Activated CD8-positive, alpha-beta memory T cell treated with anti-CD3 and anti-CD28 coated beads for 4 hours (primary cell): ENCODE measurements at places on chromosomes 1 and 21.

GRCh38 chr21:31501926-31502325 is 157.6 kb upstream of the SOD1 start:
- DNase-seq: no peak

GRCh38 chr1:168301664-168302320 is 21.1 kb downstream of the TBX19 start:
- DNase-seq: no peak

DNA sequence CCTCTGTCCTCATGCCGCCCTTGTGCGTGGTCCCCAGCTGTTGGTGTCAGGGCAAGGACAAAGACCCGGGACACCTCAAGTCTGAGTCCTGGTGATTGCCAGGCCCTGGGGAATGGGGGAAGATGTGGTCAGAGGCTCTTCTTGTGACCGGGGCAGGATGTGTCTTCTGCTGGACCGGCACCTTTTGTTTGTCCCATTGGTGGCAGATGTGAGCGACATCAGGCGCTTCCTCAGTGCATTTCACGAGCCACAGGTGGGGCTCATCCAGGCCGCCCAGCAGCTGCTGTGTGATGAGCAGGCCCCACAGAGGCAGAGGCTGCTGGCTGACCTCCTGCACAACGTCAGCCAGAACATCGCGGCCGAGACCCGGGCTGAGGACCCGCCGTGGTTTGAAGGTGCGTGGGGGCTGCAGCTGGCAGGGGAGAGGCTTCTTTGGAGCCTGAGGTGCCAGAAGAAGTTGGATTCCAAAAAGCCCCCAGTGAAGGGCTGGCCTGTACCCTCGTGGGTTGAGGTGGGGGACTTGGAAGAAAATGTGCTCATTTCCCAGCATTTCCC is 8.4 kb downstream of the DFFB start:
- no peak for DNase-seq

GRCh38 chr1:10943991-10944730 is 68.3 kb upstream of the TARDBP start:
- DNase-seq: no peak

GRCh38 chr21:28066596-28067387 is 925.9 kb downstream of the LTN1 start:
- no peak for DNase-seq

DNA sequence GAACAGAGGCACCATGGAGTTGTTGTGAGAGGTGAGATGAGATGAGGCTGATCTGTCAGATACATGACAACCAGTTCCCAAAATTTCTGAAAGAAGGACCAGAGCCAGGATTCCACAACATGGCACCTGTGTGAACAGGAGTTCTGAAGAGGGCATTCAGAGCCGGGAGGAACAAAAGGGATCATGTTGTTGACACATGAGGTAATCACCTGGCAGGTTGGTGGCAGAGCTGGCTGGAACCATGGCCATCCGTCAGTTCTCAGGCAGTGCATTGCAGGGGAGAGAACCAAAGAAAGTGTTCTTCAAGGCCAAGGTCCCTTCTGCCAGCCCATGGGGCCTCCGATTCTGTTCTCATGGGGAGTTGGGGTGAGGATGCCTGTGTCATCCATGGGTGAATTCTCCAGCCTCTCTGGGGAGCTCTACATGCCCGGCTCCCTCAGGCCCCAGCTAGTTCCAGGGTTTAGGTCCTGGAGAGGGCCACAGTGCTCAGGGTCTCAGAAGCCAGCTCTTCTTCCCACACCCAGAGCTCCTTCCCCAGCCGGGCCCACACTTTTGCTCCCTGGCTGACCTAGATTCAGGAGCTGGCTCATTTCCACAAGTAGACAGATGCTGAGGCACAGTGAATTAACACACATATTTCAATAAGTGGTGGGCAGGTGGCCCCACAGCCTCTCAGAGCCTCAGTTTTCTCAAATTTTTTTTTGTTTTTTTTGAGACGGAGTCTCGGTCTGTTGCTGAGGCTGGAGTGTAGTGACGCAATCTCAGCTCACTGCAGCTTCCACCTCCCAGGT is 49.1 kb upstream of the CTPS1 start:
- DNase-seq: no peak

GRCh38 chr1:7136166-7136953 is 351.1 kb downstream of the CAMTA1 start:
- no peak for DNase-seq

- DNase-seq: no peak
These were observed 15.3 kb upstream of the RGS8 start for GRCh38 chr1:182699393-182700350.

- DNase-seq: no peak
These were observed 118.6 kb upstream of the RAB4A start for GRCh38 chr1:229152311-229152710.

DNA sequence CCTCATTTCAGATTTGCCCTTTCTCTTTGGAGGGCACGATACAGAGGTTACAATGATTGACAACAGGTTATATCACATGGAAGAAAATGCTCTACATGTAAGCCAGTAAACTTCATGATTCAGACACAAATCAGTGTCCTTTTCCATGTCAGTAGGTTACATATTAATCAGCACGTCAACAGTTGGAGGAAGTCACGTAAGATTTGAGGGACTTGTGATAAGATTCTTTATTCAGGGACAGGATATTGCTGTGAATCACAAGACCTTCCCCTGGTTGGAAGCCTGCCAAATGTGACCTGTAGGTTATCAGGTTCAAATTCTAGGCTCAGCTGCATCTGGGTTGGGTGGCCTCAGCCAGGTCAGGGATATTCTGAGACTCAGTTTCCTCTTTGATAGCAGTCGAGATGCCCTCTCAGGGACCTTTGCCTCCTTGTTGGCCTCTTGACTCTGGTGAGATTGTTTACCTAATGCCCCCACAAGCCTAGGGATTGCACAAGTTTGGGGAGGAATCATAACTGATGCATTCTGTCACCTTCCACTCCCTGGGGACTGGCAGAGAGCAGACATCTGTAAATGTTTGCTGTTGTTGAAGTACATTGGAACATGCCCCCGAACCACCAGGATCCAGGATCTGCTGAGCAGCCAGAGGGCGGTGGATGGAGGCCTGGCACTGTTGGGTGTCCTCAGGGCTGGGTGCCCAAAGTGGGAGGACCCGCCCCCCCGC is 31.9 kb downstream of the SERINC2 start:
- no peak for DNase-seq

DNA sequence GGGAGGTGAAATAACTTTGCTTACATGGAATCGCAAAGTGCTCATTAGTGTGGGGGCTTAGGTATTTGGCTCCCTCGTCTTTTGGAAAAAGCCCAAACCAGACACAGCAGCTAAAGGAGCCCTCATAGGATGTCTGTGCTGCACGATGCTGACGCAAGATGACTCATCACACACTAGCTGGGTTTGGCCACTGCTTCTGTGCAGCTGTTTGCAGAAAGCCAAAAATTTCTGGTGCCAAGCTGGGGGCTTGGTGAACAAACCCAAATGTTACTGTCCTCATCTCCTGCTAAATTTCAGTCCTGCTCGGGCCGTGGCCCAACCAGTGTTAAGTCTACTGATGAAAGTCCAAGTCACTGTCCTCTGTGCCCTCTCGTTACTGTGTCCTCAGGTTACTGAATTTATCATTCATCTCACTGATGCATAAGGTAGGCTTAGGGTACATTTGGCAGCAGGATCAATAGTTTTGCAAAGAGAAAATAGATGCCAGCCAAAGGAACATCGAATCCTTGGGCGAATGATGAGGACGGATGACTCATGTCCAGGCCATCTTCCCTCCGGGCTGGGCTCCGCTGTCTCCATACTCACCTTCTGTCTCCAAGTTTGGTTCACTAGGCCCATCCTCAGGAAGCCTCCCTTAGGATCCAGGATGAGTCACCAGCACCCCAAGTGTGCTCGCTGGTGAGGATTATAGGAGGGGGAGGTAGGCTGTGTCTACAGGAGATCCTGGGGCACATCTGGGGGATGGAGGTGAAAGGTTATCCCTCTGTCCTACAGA is 177.7 kb downstream of the ADSS2 start:
- no peak for DNase-seq

DNA sequence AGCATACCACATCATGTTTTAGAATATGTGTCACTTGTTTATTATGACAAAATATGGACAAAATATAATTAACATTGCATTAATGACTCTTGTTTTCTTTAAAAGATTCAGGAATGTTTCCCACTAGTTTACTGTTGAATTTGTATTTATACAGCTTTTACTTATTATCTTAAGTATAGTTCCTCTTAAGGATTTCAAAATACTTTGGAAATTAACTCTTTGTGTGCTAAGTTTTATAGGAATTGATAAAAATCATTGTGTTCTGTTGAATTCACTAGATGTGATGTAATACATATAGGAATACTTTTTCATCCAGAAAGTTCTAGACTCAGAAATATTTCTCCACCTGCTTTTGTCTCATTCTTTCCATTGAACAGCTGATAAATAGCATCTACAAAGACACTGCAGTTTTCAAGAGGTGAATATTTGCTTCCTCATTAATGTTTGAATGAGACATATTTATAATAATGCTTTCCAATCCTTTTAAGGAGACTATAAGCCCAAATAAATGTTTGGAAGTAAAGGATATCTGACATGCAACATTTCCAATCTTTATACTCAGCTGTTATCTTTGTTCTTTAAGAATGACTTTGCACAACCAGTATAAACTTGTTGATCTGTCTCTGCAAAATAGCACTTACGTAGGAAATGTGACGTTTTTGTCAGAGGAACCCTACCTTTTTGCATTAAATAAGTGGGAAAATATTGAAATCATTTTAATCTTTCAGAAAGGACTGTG is 38.4 kb upstream of the SAMSN1 start:
- DNase-seq: no peak

- no peak for DNase-seq
These were observed 2.6 kb downstream of the LACTBL1 start for GRCh38 chr1:22970096-22970495.

- no peak for DNase-seq
These were observed 4.6 kb upstream of the MMP23B start for GRCh38 chr1:1627261-1627828.

GRCh38 chr1:2642131-2642559 is 9.3 kb upstream of the MMEL1 start:
- DNase-seq: no peak

DNA sequence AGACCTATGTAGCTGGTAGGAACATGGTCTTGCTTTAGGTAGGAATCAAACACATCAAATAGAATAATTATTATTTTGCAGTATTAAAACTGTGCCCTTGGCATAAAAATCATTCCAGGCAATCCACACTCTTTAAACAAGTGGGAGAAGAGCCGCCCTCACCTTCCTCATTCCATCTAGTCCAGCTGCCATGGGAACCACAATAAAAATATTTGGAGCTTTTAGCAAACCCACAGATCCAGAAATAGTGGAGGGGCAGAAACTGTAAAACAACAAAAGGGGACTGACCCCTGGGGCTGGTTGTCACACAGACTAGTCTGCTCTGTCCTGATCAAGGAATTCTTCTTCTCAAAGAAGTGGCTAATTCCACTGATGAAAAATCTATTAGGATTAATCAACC is 61.6 kb downstream of the PTPRC start:
- DNase-seq: no peak

DNA sequence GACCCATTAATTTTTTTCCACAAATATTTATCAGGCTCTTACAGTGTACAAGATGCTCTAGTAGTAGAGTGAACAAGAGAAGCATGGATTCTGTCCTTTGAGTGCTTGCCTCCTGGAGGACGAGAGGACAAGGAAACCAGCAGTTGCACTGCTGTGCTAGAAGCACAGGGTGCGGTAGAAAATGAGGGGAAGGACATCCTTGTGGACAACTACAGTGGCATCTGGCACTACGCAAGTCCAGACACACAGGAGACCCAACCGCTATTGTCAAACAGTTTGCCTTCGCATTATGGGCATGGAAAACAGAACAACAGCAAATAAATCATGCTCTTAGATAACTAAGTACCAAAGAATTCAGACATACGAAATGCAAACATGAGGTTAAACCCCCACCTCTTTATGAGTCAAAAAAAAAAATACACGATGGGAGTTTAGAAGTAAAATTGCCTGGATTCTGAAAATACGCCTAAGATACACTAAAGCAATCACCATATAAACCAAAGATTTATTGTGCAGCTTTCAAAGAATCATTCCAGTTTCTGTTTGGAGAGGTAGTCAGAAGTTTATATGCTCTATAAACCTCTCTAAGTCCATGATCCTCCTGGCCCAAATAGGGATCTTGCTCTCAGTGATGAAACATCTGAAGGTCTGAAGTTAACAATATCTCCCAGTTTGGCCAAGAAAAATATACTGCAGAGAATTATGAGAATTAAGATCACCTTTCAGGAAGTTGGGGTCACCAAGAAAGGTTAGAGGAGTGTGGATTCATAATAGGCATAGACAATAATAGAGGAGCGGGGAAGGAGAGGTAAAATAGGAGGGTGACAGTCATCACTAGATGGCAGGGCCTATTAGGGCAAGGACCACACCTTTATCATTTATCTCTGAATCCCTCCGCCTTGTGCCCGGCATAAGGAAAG is 307.8 kb downstream of the NFIA start:
- no peak for DNase-seq

DNA sequence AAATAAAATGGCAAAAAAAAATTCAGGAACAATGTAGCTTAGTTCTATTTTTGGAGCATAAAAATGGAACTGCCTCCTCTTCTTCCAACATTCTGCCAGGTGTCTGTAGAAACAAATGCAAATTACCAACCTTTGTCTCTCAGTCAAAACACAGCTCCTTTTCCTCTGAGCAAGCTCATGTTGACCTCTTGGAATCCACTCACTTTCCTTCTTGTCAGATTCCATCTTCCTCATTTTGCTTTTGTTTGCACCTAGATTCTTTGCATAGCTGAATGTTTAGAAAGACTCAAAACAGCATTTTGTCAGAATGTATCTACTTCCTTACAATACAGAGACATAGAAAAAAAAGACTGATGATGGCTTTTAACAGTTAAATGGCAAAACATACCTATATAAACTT is 178.2 kb downstream of the ADGRL2 start:
- DNase-seq: no peak

DNA sequence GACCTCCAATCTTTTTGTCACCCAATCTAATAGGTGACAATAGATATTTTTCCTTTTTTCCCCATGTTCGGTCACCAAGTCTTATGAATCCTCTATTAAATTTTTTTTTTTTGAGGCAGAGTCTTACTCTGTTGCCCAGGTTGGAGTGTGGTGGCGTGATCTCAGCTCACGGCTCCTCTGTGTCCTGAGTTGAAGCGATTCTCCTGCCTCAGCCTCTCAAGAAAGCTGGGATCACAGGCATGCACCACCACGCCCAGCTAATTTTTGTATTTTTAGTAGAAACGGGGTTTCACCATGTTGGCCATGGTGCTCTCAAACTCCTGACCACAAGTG is 42.5 kb upstream of the MTF1 start:
- no peak for DNase-seq

- no peak for DNase-seq
These were observed 239.7 kb downstream of the SMYD3 start for GRCh38 chr1:246267426-246267825.

- DNase-seq: no peak
These were observed 2.5 kb downstream of the ATP5PF start for GRCh38 chr21:25732091-25732760.
